ENCODE measurements at places on chromosomes 13 and 19.
A peak's percentile ranks its signal among the peaks of the same experiment; 100 is the strongest.

- DNase-seq = no peak
- H3K27ac ChIP-seq = no peak overlapping the region
- H3K27me3 ChIP-seq = no peaks in the 10 kb centered on the region
- no peaks in the 10 kb centered on the region for H3K36me3 ChIP-seq
- H3K4me3 ChIP-seq = no peak overlapping the region
Observed at GRCh38 chr19:46828484-46828883, 22.2 kb downstream of the AP2S1 start.

DNA sequence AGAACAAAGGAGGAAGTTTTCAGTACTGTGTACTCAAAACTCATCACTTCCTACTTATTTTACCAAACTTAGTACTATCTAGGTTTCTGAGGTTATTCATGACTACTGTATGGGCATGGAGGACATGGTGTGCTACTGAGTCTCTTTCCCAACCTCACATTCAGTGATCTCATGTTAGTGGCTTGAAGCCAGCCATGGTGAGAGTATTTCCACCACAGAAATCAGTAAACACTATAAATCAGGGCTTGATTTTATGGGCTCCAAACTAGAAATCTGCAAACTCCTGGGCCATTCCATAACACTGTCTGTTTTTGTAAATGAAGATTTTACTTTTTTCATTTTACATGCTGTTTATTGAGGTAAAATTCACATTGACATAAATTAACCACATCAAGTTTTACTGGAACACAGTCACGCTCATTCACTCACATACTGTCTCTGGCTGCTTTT is 19.7 kb downstream of the MED26 start:
- H3K27ac ChIP-seq = peak overlapping the region; percentile 84
- H3K4me1 ChIP-seq = peaks cover 67% of the 10 kb centered on the region
- H3K36me3 ChIP-seq = no peaks in the 10 kb centered on the region
- no peaks in the 10 kb centered on the region for H3K27me3 ChIP-seq
- no peak overlapping the region for H3K4me3 ChIP-seq

DNA sequence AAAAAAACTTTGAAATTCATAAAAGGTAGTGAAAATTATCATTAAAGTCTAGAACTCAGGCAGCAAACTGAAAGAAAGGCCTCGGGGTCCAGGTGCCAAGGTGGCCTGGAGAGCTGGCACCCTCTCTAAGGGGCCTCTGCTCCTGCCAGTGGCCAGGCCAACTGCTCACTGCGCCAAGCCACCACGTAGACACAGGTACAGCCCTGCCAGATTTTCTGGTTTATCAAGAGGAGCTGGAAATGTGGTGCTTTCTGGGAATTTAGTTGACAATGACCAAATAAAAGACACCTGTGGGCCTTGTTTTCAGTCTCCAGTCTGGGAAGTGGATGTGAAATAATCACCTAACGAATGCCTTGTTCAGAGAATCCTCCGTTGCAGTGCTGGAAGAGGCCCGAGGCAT is 22.8 kb downstream of the ZNF574 start:
- H3K27me3 ChIP-seq = peaks cover 14% of the 10 kb centered on the region
- no peak overlapping the region for H3K27ac ChIP-seq
- no peak for DNase-seq
- no peaks in the 10 kb centered on the region for H3K36me3 ChIP-seq

DNA sequence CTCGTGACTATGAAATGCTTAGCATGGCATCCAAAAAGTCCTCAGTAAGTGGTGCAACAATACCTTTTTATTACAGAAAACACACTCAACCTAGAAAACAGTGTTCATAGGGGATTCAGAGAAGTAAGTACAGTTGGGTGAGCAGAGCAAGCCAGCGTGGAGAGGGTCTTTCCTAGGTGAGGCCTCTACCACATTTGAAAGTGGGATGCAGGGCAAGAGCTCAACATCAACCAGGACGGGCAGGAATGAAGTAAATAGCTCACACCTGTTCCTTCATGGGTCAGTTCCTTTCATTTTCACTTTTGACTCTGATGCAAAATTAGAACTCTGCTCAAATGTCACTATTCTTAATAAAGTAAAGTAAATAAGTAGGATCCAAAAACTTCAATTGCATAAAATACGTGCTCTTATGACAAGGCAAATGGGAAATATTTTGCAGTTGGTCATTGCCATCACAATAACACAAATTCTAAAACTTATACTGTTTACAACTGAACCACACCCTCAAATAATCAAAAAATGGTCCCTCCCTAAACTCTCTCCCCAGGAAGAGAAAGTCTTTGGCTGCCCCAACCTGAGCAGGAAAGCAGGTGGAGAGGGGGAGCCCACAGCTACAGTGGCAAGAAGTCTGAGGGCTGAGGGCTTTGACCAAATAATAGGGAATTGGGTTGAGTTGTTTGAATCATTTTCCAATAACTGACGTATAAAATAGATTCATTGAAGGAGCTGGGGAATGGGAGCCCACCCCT is 20.2 kb downstream of the CHAMP1 start:
- no peaks in the 10 kb centered on the region for H3K4me1 ChIP-seq
- DNase-seq = no peak
- no peaks in the 10 kb centered on the region for H3K36me3 ChIP-seq
- H3K27ac ChIP-seq = no peak overlapping the region
- H3K27me3 ChIP-seq = no peaks in the 10 kb centered on the region

DNA sequence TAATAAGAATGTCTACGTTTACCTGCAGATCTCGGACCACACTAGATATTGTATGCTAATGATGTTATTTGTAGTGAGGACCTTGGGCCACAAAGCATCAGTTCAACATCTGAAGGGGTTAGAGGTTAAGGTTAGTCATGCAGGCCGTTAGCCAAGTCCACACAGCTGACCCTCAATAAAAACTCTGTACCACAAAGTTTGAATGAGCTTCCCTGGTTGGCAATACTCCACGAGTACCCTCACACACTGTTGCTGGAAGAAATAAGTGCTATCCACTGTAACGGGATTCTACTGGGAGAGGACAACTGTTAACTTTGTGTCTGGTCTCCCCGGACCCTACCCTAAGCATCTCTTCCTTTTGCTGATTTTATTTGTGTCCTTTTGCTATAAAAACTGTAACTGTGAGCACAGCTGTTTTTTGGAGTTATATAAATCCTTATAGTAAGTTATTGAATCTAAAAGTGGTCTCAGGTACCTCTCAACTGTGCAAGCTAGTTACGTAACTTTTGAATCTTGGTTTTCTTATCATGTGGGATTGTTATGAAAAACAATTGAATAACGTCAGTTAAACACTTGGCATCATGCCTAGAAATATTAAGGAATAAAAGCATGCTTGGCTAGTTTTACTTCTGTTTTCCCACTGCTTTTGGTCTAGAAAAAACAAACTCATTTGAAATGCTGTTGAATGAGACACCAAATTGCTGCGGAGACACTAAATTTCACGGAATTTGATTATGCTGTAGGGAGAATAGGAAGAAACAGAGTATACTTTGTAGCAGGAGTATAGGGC is 181.5 kb downstream of the DNAJC3 start:
- H3K27ac ChIP-seq = no peak overlapping the region
- peaks cover 8% of the 10 kb centered on the region for H3K36me3 ChIP-seq
- DNase-seq = no peak
- no peaks in the 10 kb centered on the region for H3K27me3 ChIP-seq
- no peak overlapping the region for H3K4me3 ChIP-seq
- H3K4me1 ChIP-seq = no peaks in the 10 kb centered on the region

DNA sequence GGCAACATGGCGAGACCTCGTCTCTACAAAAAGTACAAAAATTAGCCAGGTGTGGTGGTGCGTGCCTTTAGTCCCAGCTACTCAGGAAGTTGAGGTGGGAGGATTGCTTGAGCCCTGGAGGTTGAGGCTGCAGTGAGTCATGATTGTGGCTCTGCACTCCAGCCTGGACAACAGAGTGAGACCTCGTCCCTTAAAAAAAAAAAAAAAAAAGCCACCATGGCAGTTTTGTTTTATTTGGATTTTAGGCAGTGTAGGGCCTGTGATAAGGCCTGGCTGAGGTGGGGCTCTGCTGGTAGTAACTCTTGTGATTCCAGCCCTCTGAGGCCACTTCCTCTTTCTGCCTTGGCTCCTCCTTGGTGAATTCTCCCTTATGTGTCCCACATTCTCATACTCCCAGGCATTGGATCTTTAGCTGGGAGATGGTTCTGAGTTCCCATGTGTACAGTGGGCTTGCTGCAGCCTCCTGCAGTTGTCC is 39.2 kb downstream of the GATAD2A start:
- H3K4me1 ChIP-seq = peaks cover 32% of the 10 kb centered on the region
- H3K27ac ChIP-seq = no peak overlapping the region
- H3K36me3 ChIP-seq = no peaks in the 10 kb centered on the region

DNA sequence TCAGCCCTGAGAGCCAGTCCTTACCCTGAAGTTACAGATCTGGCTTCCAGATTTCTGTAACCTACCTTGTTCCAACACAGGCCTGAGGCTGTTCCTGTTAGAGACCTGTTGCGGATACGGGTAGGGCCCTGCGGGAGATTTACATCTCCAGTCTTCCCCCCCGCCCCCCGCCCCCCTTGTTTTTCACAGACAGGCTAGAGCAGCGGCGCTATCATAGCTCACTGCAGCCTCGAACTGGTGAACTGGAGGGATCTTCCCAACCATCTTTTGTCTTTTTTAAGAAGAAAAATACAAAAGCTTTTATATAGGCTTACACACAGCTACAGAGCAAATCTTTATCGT is 10.6 kb upstream of the CEACAM21 start:
- peaks cover 20% of the 10 kb centered on the region for H3K27me3 ChIP-seq
- DNase-seq = no peak
- no peaks in the 10 kb centered on the region for H3K36me3 ChIP-seq

DNA sequence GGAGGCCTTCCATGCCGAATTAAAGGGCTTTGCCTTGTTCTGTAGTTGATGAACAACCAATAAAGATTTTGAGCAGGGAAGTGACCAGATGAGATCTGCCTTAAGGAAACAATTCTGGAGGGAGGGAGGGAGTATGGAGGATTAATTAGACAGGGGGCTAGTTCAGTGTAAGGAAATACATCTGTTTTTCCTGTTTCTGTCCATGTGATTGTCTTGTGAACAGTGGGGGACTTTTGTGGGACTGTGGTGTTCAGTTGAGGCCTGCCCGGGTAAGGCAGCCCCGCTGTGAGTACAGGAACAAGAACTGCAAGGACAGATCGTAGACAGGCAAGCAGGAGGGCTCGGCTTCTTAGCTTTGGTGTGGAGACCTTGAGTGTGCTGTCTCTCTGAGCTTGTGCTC is 59.0 kb downstream of the DGKH start:
- no peak overlapping the region for H3K4me3 ChIP-seq
- H3K36me3 ChIP-seq = no peaks in the 10 kb centered on the region
- DNase-seq = no peak
- H3K4me1 ChIP-seq = peaks cover 5% of the 10 kb centered on the region

- H3K36me3 ChIP-seq = no peaks in the 10 kb centered on the region
- no peak overlapping the region for H3K27ac ChIP-seq
- no peak overlapping the region for H3K4me3 ChIP-seq
Observed at GRCh38 chr13:85277748-85278147, 521.5 kb downstream of the SLITRK6 start.

GRCh38 chr19:31448221-31448657 is 99.0 kb upstream of the TSHZ3 start:
- H3K27ac ChIP-seq = peak overlapping the region; percentile 8
- no peaks in the 10 kb centered on the region for H3K27me3 ChIP-seq
- H3K4me3 ChIP-seq = no peak overlapping the region
- H3K36me3 ChIP-seq = no peaks in the 10 kb centered on the region

GRCh38 chr19:40592170-40592569 is 9.0 kb upstream of the LTBP4 start:
- H3K4me1 ChIP-seq = peaks cover 5% of the 10 kb centered on the region
- H3K27me3 ChIP-seq = peaks cover 9% of the 10 kb centered on the region
- DNase-seq = no peak
- no peak overlapping the region for H3K4me3 ChIP-seq
- no peak overlapping the region for H3K27ac ChIP-seq
